ENCODE measurements at places on chromosomes 1 and 21.

DNA sequence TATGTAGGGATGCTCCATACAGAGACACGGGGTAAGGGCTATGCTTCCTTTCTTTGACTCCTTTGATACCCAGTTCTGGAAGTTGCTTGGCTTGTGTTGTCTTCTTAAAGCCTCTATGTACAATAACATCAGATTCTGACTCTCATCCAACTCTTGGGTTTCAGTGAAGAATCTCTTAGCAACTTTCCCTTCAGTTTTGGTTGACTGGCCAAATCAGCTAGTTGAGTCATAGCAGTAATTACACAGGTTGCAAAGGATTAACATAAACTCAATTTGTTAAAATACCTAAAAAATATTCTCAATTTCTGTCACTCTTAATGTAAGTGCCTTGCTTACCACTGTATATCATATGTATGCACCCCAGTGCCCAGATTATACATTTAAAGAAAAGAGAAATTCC is 9.2 kb downstream of the CD1E start:
- no peak for DNase-seq

GRCh38 chr1:22608361-22608760 is 28.1 kb upstream of the C1QA start:
- no peak for DNase-seq

- no peak for DNase-seq
Measured at GRCh38 chr1:231693361-231694074, 66.9 kb downstream of the DISC1 start.

DNA sequence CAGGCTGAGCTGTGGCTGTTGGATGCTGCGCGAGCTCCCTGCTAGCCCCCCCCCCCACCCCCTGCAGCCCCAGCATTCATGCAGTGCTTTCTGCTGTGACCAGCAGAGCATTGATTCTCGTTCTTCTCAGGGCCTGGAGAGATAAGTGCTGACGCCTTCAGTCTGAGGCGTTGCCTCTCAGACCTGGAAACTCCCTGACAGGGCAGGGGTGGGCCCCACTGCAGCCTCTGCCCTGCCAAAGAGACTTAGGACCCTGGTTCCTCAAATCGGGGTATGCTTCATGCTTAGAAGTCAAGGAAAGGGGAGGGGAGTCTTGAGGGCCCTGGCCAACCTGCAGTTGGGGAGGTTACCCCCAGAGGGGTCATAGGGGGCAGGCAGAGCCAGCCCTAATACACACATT is 38.5 kb downstream of the PTPRF start:
- DNase-seq: peak; percentile 21

DNA sequence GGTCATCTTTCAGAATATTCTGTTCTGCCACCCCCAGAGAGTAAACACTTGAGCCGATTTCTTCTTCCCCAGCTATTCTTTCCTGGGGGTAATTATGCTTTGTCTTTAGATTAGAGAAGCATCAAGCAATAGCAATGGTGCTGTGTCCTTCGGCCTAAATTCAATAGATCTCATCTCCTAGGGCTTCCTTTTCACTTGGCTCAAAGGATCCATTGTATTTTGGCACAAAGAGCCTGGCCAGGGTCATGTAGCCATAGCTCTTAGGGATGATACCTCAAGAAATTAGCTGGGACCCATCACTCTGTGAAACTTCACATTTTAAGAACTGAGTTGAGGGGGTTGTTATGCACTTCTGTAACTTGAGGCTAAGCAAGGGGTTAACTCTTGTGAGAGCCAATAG is 27.0 kb downstream of the MRPS6 start:
- DNase-seq: no peak

- DNase-seq: no peak
Measured at GRCh38 chr1:109730666-109731065, 10.2 kb downstream of the GSTM3 start.

- DNase-seq: no peak
Measured at GRCh38 chr1:1264026-1264425, 9.6 kb downstream of the UBE2J2 start.
